ENCODE measurements at places on chromosomes 2 and 18.

DNA sequence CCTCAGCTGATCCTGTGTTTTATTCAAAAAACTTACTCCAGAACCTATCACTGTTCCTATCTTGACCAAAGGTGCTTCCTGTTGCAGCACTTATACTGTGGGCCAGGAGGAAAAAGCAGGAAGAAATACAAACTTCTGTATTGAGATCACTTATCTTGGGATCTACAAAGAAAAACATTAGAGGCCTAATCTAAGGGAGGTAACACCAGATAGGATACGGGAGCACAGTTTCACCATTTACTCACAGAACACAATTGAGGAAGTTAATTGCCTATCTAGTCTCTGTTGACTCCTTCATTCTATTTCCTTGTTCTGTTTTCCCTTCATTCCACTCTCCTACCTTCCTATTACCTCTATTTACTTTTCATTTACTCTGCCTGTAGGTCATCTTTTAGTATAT lies 287.2 kb upstream of the LINC00305 start:
- DNase-seq = no peak

DNA sequence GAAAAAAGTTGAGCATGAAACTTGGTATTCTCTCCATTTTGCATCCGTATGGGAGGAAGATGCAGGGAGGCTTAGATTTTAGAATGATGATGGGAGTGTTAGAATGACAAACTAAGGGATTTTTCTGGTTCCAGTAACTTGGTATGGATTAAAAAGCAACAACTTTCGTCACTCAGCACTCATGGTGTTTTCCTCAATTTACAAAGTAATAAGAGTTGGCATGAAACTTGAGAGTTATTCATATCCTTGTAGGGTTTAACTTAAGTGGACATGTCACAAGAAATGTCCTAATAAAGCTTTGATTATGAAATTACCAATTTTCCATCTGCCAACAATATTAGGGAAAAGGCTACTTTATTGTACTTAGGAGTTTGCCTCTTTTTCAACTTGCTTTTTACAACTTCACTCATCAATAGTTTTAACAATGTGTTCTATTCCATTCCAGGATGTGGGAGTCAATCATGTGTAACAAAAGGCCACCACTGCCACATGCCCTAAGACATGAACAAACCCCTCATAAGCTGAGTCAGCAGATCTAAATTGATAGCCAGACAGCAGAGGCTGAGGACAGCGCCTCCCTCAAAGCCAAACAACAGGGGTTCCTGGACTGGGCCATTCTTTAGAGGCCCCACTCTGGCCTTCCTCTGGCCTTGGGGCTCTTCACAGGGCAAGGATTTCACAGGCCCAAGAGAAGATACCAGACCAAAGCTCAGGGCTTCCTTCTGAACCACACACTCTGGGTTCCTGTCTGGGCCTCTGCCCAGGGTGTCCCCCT lies 265.8 kb downstream of the TNS1 start:
- DNase-seq = no peak

DNA sequence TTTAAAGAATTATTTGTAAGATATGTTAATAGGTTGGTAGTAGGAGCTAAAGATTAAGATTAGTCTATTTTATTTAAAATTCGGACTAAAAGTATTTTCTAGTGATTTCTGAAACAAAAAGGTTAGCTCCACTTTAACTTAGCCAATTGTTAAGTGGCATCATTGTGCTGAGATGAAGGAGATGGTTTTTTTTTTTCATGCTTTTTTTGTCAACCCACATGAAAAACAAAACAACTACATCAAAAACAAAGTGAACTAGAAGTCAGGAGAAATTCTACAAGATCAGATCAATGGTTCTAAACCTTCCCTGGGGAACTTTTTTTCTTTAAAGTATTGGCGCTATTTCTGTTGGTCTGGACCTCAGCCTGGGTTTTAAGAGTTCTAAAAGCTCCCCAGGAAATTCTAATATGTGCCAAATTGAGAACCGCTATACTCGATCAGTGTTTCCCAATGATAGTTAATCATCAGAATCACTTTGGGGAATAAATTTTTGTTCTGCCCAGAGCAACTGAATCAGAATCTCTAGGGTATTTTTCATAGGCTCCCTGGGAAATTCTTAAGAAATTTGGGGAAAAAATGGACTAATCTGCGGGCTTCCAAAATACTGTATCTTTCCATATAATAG lies 2.3 kb downstream of the ZC3H6 start:
- no peak for DNase-seq

DNA sequence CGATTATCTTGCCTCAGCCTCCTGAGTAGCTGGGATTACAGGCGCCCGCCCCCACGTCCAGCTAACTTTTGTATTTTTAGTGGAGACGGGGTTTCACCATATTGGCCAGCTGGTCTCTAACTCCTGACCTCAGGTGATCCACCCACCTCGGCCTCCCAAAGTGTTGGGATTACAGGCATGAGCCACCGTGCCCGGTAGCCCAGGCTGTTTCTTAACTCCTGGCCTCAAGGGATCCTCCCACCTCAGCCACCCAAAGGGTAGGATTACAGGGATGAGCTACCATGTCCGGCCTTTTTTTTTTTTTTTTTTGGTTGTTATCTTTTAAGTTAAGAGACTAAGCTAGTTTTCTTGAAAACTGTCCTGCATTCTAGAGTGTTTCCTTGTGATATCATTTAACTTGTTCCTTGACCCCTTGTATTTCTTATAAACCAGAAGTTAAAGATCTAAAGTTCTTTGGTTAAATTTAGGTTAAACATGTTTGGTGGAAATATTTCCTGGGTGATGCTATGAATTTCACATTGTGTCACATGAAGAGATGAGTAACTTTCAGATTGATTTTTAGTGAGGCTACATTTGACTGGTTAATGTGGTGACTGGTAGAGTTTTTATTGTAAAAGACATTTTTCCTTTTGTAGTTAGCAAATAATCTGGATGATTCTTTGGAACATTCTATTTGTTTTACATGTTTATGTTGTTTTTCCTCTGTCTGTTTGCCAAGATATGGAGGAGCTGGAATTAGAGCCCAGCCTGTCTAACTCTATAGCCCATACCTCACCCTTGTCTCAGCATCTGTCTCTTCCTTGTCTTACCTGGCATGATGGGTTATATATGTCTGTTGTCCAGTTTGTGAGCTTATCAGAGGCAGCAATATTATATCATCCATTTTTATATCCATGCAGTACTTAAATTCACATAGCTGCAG lies 5.2 kb downstream of the NCAPH start:
- no peak for DNase-seq

DNA sequence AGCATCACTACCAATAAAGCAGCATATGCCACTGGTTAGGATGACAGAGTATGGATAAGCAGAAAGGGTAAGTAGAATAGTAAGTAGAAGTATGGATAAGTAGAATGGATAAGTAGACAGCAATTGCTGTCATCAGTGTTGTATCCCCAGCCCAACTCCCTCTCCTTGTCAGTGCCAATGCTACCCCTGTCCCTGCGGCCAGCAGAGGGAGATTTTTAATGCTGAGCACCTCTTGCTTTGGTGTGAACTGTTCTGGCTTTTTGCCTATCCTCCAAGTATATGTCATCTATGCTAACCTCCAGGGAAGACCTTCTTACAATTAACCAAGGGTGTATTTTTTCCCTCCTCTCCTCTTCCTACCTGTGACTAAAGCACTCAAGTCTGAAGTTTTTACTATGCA lies 136.7 kb upstream of the SPHKAP start:
- DNase-seq = no peak

- no peak for DNase-seq
Measured at GRCh38 chr2:10256515-10257031, 46.1 kb upstream of the HPCAL1 start.

GRCh38 chr2:156982615-156983014 lies 274.9 kb upstream of the GALNT5 start:
- DNase-seq = no peak

- DNase-seq = no peak
Measured at GRCh38 chr18:57113799-57114420, 33.0 kb upstream of the BOD1L2 start.

DNA sequence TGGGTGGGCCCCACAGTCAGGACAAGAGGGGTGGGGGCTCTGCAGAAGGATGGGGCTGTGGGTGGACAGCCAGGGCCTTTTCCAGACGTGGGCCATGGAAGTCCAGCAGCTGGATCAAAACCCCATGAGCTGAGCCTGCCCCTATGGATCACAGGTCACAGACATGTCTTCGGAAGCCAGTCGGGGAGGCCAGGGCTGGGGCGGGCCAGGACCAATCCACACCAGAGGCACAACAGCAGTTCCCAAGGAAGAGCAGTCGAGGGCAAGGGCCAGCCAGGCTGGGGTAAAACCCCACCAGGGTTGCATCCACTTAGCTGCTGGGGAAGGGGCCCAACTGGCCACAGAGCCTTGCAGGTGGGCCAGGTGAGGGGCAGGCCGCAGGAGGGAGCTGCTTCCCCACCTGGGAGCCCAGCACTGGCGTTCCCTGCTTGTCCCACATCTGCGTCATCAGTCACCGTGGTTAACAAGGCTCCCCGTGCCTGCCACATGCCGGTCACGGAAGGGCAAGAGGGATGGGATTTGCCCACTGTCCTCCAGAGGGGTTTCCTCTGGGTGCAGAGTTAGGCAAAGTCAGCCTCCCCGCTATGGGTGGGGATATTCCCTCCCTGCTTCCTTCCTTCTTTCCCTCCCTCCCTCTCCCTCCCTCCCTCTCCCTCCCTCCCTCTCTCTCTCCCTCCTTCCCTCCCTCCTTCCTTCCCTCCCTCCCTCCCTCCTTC lies 46.4 kb upstream of the ODC1 start:
- no peak for DNase-seq

DNA sequence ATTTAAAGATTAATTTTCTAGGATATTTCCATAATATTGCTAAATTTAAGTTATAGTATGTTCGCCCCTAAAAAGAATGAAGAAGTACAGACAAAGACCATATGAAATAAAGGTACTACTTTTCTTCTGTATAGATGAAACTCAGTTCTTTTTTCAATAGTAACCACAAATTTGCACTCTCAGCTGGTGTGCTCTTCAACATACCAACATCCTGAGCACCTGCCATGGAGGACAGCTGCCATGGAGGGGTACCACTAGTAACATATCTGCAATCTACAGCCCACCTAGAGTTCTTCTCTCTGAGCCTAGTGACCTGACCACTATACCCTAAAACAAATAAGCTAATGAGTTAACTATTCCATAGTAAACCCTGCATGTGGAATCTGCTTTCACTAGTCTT lies 36.8 kb upstream of the ERCC3 start:
- no peak for DNase-seq

DNA sequence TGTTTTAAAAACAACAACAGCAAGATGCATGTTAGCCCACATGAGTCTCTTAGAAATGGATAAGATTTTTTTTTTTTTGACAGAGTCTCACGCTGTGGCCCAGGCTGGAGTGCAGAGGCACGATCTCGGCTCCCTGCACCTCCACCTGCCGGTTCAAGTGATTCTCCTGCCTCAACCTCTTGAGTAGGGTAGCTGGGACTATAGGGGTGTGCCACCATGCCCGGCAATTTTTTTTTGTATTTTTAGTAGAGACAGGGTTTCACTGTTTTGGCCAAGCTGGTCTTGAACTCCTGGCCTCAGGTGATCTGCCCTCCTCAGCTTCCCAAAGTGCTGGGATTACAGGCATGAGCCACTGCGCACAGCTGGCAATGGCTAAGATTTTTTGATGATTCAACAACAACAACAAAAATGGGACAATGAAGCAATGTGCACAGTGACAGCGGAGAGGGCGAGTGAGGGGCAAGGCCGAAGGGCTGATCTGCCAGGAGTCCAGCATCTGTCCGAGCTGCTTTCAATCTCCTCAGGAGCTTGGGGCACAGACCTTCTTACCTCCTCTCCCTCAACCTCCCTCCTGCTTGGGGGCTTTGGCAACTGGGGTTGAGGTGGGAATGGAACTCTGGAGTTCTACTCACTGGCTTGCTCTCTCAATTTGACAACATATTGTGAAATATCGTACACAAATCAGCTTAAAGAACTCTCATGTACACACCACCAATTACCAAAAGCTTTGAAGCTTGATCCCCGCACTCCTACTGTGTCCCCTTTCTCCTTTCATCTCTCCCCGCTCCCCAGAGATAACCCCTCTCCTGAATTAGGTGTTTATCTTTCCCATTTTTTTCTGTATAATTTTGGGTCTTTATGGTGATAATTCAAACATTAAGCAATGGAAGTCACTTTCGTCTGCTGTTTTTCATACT lies 3.4 kb downstream of the ABCG8 start:
- no peak for DNase-seq

- DNase-seq = no peak
Measured at GRCh38 chr2:134690629-134691215, 28.1 kb downstream of the TMEM163 start.

DNA sequence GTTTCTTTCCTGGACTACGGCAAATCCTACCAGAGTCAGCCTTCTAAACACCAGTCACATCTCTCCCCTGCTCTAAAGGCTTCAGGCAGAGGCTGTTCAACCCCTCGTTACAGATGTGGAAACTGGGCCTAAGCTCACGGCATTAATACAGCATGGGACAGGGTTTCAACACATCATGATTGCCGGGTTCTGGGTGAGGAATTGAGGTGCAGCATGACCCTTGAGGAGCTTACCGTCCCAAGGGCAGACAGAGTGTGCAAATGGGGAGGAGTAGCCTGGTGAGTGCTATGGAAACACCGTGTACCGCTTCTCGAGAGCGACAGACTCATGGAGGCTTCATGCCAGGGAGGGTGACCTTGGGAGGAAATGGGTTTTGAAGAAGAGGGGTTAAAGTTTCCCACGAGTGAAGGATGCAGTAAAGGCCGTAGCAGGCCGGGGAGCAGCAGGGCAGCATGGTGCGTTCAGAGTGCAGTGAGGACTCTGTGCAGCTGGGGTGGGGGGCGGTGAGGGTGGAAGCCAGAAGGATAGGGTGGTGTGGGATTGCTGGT lies 51.1 kb downstream of the TGOLN2 start:
- no peak for DNase-seq

DNA sequence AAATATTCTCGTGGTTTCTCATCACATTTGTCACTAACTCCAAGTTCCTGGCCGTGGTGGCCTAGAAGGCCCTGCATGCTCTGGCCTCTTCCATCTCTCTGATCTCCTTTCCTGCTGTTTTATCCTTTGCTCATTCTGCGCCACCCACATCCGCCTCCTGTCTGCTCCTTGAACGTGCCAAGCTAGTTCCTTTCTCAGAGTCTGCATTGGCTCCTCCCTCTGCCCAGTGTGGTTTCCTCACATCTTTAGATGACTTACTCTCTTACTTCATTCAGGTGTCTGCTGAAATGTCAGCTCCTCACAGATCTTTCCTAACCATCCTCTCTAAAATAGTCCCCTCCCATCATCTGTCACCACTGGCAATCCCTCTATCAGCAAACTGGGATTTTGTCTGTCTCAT lies 158.6 kb upstream of the RBMS1 start:
- DNase-seq = peak; percentile 54

DNA sequence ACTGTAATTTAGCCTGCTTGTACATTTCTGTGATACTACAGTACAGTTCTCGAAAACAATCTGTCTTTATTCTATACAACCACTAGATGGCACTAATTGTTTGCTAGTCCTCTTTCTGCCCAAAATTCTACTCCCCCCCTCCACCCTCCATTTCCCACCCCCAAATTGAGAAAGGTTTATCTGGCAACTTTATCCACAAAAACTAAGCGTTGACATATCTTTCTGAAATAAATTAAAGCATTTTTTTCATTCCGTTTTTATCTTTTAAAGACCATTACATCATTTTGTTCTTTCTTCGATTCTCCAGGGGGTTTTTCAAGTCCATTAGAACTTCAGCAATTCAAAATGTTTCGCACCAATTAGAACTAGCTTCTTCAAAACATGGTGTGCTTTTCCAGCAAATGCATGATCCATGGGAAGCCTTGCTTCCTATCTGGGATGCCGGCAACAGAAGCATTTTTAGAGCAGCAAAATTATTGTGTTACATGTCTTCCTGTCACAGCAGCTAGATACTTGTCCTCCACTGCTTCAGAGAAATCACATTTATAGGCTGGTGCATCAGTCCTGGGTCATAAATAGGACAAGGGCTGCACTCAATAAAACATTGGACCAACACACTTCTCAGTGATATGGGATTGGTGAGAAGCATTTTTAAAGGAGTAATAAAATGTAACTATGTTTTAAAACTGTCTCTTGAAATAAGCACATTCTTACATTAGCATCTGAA lies 241.3 kb downstream of the PAX3 start:
- DNase-seq = no peak
